ENCODE measurements at places on chromosomes 1 and 21. TPM values are rescaled to one million over a fixed set of nuclear protein-coding genes. Genes with fewer than 3 reads are reported as not detected.

DNA sequence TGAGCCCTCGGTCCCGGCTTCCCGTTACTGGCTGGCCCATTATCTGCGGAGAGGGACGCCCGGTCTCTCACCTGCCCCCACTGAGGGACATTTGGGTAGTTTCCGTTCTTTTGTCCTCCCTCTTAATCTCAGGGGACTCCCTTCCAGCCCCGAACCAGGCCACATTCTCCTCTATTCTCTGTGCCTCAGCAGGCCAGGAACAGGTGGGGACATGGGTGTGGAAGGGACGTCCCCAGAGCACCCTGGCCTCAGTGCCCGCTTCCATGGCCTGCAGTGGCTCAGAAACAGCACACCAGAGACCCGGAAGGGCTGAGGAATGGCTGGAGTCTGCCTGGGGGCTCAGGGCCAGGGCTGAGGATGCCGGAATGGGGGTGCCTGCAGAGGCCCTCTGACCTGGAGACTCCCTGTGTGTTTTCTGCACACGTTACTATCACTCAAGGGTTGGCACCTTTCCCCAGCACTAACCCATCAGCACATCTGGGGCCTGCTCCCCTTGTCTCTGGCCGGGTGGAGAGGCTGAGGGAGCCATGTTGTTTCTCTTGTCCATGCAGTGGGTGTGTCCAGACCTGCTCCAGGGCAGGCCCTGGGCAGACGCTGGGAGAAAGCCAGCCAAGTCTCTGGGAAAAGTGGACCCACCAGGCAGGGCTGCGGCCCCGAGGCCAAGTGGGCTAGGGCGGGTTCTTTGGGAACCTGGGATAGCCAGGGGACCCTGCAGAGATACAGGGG, 10.0 kb upstream of the DNMT3L start:
- no peak overlapping the region for H3K27ac ChIP-seq
- no peak for DNase-seq
- no peaks in the 10 kb centered on the region for H3K36me3 ChIP-seq
- no peak overlapping the region for H3K4me3 ChIP-seq

GRCh38 chr1:240093120-240093961, 1.7 kb downstream of the FMN2 start:
- DNase-seq = no peak
- no peaks in the 10 kb centered on the region for H3K36me3 ChIP-seq
- peaks cover 2% of the 10 kb centered on the region for H3K4me1 ChIP-seq
- H3K27me3 ChIP-seq = no peaks in the 10 kb centered on the region

GRCh38 chr1:100538913-100539835, 1.2 kb downstream of the GPR88 start:
- peaks cover 4% of the 10 kb centered on the region for H3K4me1 ChIP-seq
- H3K27ac ChIP-seq = no peak overlapping the region
- peak; percentile 3 for DNase-seq
- H3K36me3 ChIP-seq = no peaks in the 10 kb centered on the region

CD5L gene
- not detected for total RNA-seq

GRCh38 chr1:105210747-105211146, 1461.0 kb downstream of the AMY1C start:
- no peak overlapping the region for H3K4me3 ChIP-seq
- H3K36me3 ChIP-seq = no peaks in the 10 kb centered on the region
- no peaks in the 10 kb centered on the region for H3K4me1 ChIP-seq
- no peak overlapping the region for H3K27ac ChIP-seq

GRCh38 chr1:204373911-204374310, 14.2 kb upstream of the PLEKHA6 start:
- peaks cover 3% of the 10 kb centered on the region for H3K4me1 ChIP-seq
- no peak overlapping the region for H3K27ac ChIP-seq

DNA sequence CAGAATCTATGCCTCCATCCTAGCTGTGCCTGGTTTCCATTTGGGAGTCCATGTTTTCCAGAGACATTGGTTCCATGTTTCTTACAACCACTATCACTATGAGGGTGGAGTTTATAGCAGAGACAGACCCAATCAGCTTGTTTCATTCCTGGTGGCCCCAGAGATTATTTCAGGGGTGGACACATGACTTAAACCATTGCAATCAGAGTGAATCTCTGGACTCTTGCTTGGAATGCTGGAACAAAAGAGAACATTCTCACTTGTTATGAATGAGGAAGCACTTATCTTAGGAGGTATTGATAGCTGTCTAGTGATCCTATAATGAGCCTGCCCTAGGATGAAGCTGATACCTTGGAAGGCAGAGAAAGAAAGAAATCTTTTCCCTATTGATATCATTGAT, 250.3 kb downstream of the ATG4C start:
- no peak overlapping the region for H3K27ac ChIP-seq
- no peaks in the 10 kb centered on the region for H3K4me1 ChIP-seq
- H3K27me3 ChIP-seq = no peaks in the 10 kb centered on the region
- H3K4me3 ChIP-seq = no peak overlapping the region

CD53 gene
- not detected for total RNA-seq

TNFRSF18 gene
- not detected for total RNA-seq

- DNase-seq = no peak
- no peak overlapping the region for H3K4me3 ChIP-seq
- no peaks in the 10 kb centered on the region for H3K4me1 ChIP-seq
- H3K36me3 ChIP-seq = no peaks in the 10 kb centered on the region
- no peak overlapping the region for H3K27ac ChIP-seq
Observed at GRCh38 chr1:164971391-164971790, 385.1 kb downstream of the LMX1A start.

GRCh38 chr1:208500375-208500774, 256.2 kb upstream of the PLXNA2 start:
- no peaks in the 10 kb centered on the region for H3K36me3 ChIP-seq
- H3K27ac ChIP-seq = no peak overlapping the region
- no peak for DNase-seq
- no peaks in the 10 kb centered on the region for H3K27me3 ChIP-seq
- no peak overlapping the region for H3K4me3 ChIP-seq

- H3K27me3 ChIP-seq = no peaks in the 10 kb centered on the region
- H3K36me3 ChIP-seq = no peaks in the 10 kb centered on the region
- H3K4me1 ChIP-seq = no peaks in the 10 kb centered on the region
- no peak for DNase-seq
Observed at GRCh38 chr1:4005431-4005830, 105.4 kb upstream of the C1orf174 start.

DNA sequence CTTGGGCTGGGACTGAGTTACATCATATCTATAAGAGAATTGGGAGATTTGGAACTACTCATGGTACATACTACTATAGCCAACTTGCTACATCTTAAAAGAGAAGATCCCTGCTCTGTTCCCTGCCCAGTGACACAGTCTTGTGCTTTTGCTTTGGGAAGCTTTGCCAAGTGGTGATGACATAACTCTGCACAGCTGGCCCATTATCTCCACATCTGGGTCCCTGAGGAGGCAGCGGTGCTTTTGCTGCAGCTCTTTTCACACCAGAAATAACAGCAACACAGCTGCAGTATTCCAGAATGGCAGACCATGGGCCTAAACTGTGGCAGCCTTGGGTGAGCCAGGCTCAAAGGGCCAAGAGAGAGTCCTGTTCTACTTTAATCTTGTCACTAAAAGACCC, 296.0 kb downstream of the HHAT start:
- no peaks in the 10 kb centered on the region for H3K4me1 ChIP-seq
- H3K27me3 ChIP-seq = no peaks in the 10 kb centered on the region
- no peak overlapping the region for H3K4me3 ChIP-seq
- no peaks in the 10 kb centered on the region for H3K36me3 ChIP-seq
- DNase-seq = no peak

GRCh38 chr1:31441970-31442647, 29.1 kb downstream of the SERINC2 start:
- H3K4me3 ChIP-seq = no peak overlapping the region
- no peak overlapping the region for H3K27ac ChIP-seq
- H3K27me3 ChIP-seq = peaks cover 20% of the 10 kb centered on the region
- H3K36me3 ChIP-seq = no peaks in the 10 kb centered on the region

- DNase-seq = peak; percentile 77
- H3K36me3 ChIP-seq = no peaks in the 10 kb centered on the region
- H3K27ac ChIP-seq = no peak overlapping the region
- no peak overlapping the region for H3K4me3 ChIP-seq
Observed at GRCh38 chr1:53754484-53755312, 15.7 kb upstream of the GLIS1 start.

GRCh38 chr1:82401116-82401515, 600.4 kb downstream of the ADGRL2 start:
- H3K27me3 ChIP-seq = no peaks in the 10 kb centered on the region
- no peaks in the 10 kb centered on the region for H3K36me3 ChIP-seq
- no peaks in the 10 kb centered on the region for H3K4me1 ChIP-seq
- no peak overlapping the region for H3K4me3 ChIP-seq
